Stimulated activated effector memory CD8-positive, alpha-beta T cell treated with anti-CD3 and anti-CD28 coated beads, Interleukin-12 subunit alpha, Interleukin-12 subunit beta, amount 100 ng/mL, for 72 hours (primary cell): ENCODE measurements at places on chromosomes 16 and 17.

GRCh38 chr16:50198802-50199403 lies 45.8 kb downstream of the TENT4B start:
- DNase-seq, result no peak

DNA sequence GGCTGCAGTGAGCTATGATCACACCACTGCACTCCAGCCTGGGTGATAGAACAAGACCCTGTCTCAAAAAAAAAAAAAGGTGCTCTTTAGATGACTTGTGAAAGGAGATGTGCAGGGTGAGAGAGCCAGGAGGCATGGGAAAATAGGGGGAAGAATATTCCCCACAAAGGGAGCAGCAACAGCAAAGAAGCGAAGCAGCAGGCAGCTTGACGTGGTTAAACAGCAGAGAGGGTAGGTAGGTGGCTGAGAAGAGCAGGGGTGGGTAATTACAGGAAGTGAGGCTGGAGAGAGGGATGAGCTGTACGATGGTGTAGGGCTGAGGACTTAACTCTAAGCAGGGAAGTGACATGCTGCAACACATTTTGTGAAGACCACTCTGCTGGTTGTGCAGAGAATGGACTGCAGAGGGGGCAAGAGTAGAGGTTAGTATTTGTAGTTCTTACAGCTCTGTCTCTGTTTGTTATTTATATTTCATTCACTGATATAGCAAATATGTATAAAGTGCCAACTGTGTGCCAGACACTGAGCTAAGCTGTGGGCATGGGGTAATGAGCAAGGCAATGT lies 1.6 kb downstream of the HEATR3 start:
- DNase-seq, result peak; percentile 64

GRCh38 chr17:17433000-17433703 lies 43.6 kb upstream of the MED9 start:
- DNase-seq, result no peak

- DNase-seq, result no peak
Observed at GRCh38 chr17:45114117-45114932, 18.0 kb downstream of the PLCD3 start.

GRCh38 chr16:80936410-80936809 lies 70.3 kb downstream of the CMC2 start:
- no peak for DNase-seq
